ENCODE measurements at places on chromosomes 4 and X.

DNA sequence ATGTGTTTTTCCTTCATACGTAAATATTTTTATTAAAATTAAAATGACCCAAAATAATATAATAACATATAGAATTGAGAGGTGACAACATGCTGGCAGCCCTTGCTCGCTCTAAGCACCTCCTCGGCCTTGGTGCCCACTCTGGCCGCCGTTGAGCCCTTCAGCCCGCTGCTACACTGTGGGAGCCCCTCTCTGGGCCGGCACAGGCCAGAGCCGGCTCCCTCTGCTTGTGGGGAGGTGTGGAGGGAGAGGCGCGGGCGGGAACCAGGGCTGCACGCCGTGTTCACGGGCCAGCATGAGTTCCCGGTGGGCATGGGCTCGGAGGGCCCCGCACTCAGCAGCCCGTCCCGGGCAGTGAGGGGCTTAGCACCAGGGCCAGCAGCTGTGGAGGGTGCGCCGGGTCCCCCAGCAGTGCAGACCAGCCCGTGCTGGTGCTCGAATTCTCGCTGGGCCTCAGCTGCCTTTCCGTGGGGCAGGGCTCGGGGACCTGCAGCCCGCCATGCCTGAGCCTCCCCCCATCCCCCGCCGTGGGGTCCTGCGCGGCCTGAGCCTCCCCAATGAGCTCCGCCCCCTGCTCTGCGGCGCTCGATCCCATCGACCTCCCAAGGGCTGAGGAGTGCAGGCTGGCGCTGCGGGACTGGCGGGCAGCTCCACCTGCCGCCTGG is 222.3 kb downstream of the PTTG2 start:
- DNase-seq: no peak

GRCh38 chr4:153781717-153782416 is 7.0 kb downstream of the SFRP2 start:
- DNase-seq: no peak

DNA sequence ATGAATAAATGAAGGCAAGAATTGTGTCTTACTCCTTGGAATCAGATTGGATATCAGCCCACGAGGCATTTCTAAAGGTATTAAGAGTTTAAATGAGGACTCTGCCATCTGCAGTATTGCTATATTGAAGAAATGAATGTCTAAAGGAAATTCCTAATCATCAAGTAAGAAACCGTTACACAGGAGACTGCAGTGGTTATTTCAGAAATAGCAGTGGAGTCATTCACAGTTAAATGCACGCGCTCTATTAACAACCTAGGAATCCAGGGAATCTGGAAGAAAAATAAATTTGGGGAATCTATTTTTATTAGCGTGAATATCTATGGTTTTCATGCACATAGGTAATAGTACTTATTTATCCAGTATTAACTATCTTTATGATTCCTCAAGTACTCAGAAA is 334.2 kb downstream of the TENM3 start:
- DNase-seq: no peak

DNA sequence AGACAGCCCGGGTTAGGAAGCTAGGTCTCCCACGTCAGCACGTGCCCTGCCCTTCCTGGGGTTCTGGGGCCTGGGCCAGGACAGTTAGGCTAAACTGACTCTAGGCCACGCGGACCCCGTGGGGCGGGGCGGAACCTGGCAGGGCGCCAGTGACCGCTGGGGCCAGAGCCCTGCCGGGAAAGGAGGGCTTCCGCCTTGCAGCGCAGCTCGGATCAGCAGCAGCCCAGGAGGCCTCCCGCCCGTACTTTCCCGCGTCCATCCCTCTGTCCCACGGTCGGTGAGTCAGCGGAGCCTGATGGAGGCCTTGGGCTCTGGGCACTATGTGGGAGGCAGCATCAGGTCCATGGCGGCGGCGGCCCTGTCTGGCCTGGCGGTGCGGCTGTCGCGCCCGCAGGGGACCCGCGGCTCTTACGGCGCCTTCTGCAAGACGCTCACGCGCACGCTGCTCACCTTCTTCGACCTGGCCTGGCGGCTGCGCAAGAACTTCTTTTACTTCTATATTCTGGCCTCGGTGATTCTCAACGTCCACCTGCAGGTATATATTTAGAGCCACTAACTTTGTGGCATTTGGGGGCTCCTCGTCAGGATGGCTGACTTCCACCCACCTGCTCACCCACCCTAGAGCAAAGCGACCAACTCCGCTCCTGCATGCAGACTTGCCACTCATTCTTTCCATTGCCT is at the start of gene SMIM10:
Gene SMIM10, plus strand, starts transcription at position 191 of the 681 bp plus-strand sequence. Its CDS starts 105 bp downstream, at position 296.
- DNase-seq: peak; percentile 4

- no peak for DNase-seq
Measured at GRCh38 chrX:150365990-150366911, 3.1 kb downstream of the MAMLD1 start.

- DNase-seq: no peak
Measured at GRCh38 chrX:84721416-84721815, 219.2 kb upstream of the HDX start.

DNA sequence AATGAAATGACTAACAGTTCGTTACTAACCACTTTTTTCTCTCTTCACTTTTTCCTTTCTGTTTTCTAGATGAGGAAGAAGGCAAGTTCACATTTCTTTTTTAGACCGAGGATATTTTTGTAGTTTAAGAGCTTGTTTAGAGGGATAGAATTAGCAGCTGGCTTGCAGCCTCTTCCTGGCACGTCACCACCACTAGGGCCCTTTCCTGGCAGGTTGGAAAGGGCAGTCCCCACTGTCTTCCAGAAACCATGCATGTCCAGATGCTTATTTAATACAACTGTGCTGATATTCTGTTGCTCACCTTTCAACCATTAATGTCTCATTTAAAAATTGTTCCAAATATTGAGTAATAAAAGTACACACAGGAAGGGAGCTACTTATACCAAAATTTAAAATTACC is 209.5 kb upstream of the PACRGL start:
- DNase-seq: no peak

DNA sequence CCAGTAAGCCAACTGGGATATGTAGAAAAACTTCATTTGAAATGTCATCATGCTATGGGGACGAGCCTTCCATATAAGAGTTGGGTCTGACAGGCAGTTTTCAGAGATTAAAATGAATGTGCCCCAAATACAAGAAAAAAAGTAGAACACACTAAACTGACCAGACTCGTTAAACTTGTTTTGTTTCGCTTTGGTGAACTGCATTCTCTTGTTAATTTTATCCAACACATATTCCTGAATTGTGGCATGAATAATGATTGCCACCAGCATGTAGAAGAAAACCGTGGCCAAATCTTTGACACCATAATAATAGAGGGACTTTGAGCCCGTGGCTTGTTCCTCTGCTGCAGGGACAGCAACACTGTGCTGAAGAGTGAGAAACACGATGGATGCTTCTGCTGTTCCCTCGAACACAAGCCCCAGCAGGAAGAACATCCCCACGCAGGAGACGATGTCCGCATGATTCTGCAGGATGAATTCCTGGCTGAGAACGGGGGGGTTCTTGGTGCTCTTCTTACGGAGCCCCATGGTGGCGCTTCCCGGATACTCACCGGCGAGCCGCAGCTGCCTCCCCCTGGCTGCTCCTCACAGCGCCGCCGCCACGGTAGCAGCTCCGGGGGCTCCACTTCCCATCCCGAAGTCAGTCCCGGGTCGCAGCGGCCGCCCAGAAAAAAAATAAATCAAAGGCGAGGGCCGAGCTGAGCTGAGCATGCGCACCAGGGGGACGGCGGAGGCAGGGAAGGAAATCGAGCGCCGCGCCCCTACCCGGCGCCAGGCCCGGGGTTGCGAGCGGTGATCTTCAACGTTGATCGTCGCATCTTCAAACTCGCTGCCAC is at the start of gene TRAM1L1:
Gene TRAM1L1, minus strand, starts transcription at position 711 of the 836 bp plus-strand sequence. Its CDS starts 183 bp downstream, at position 528.
- DNase-seq: no peak

- DNase-seq: no peak
Measured at GRCh38 chr4:14182148-14182547, 554.6 kb upstream of the BOD1L1 start.

DNA sequence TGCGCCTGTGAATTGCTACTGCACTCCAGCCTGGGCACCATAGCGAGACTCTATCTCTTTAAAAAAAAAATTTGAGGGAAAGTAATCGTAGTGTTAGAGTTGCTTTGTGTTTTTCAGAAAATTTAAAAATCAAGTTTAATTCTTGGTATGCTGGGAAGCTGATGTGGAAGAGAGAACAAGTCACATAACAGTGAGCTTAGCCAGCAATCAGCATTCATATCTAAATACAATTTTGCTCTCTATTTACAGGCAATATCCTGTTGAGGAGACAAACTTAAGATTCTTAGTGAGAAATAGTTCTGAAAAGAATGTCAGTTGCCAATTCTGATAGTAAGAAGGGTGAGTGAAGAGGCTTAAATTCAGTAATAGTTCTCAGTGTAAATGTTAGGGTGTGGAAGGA is 9.6 kb upstream of the NDUFC1 start:
- DNase-seq: no peak

DNA sequence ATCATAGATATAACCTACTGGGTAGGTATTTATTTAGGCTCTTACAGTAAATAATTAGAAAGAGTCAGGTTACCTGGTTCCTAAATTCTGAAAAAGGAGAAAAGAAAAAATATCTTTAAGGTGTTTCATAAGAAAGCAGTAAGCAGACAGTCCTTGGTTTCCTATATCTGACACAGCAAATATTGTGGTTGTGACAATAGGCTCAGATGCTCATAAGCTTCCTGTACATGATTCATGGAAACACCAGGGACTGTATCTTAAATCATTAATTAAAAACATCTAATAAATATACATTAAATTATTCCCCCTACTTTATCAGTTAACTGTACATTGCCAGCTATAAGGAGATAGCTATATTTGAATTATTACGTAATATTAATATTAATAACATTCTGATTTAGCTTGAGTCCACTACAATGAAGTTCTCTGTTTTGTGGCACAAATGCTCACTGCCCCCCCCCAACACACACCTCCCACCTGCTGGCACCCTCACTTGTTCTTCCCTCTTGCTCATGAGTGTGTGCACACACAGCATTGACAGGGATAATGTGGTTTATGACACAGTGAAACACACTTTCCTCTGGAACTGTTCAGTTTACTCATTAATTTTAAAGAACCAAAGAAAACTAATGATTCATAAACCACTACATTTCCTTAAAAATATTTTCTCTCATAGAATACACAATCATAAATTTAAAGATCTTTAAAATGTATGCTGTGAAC is 187.4 kb downstream of the NR3C2 start:
- DNase-seq: no peak

DNA sequence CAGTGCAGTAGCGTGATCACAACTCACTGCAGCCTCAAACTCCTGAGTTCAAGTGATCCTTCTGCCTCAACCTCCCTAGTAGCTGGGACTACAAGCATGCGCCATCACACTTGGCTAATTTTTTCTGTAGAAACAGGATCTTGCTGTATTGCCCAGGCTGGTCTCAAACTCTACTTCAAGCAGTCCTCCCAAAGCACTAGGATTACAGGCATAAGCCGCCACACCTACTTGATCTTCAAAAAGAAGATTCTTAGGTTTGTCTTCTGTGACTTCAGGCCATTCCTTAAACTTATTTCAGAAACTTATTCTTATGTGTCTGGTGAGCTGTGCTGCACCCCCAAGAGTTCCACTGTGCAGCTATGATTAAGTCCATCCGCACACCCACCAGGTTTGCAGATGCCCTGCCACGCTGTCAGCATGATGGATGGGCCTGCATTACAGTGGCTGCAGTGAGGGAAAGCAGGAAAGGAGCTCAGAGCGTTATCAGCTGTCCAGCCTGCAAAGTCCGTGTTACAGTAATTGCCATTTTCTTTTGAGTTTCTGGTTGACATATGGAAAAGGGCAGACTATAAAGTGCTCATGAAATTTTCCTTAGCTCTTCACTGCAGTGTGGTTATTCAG is 146.6 kb downstream of the AASDH start:
- no peak for DNase-seq

DNA sequence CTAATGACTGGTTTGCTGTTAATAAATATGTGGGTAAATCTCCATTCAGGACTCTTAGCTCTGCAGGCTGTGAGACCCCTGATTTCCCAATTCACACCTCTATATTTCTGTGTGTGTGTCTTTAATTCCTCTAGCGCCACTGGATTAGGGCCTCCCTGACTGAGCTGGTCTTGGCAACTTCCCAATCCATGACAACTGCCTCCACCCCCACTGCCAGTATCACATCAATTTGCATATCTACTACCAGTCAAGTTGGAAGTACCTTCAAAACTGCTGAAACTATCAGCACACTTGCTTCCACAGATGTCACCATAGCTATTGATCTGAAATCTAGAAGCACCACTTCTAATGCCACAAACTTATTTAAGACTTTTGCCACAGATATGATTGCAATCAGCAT is 27.6 kb downstream of the OPRPN start:
- no peak for DNase-seq

- DNase-seq: no peak
Measured at GRCh38 chr4:113616443-113616842, 145.1 kb downstream of the CAMK2D start.

GRCh38 chr4:35793766-35794165 is 450.5 kb downstream of the ARAP2 start:
- DNase-seq: no peak

DNA sequence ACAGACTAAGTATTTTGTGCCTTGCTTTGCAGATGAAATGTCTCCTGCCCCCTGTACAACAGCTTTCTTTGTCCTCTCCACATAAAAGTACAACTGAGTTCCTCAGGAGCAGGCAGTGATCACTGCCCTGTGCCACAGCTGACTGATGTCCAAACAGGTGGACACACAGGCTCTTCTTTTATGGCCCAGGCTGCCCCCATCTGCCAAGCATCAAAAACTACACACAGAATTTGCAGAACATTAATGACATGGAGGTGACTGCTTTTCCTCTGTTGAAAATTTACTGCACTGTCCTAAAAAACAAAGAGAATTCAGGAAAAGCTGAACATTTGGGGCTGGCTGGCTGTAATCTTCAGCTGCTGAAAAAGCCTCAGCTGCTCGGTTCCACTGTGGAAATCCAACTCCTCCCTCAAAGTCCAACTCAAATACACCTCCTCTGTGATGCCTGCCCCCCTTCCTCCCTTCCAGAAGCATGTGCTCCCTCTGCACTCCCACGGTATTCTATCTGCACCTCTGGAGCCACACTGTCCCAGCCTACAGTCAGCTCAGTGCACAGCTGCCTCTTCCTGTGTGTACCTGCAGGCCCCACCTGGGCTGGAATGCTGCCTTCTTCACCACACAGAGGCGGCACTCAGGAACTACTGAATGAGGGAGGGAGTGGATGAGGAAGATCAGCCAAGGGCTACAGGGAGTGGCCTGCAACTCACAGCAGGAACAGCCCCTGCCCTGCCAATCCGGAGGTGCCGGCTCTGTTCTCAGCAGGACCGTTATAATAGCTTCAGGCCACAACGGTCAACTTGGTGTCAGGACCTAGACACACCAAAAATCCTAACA is 10.3 kb downstream of the AFAP1 start:
- DNase-seq: no peak

GRCh38 chr4:112938461-112939058 is 110.9 kb upstream of the ANK2 start:
- DNase-seq: no peak

- no peak for DNase-seq
Measured at GRCh38 chr4:85381968-85382367, 93.0 kb upstream of the ARHGAP24 start.

GRCh38 chr4:1195109-1195671 is 22.8 kb upstream of the SPON2 start:
- DNase-seq: no peak

DNA sequence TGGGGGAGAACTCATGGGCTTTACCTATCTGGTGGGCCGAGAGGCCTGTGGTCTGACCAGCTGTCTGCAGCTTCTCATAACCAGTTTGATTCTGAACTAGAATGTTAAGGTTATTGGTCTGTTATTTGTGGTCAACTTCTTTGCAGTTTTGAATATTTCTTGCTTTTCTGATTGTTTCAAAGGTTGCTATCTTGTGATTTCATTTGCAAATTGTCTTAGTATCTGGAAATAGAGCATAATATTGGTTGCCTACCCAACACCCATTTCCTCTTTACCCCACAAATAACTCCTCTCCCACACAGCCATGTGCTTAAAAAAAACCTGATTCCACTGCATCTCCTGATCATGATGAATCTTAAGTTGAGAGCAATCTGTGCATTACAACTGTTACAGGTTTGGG is 39.1 kb upstream of the BMP2K start:
- DNase-seq: no peak

All from activated T-cell treated with anti-CD3 and anti-CD28 coated beads for 24 hours (primary cell).